Activated naive CD4-positive, alpha-beta T cell treated with anti-CD3 and anti-CD28 coated beads, Interleukin-2, amount 50 U/mL, for 16 hours (primary cell): ENCODE measurements at places on chromosomes 2 and 18.

GRCh38 chr2:51505533-51505932 is 473.6 kb upstream of the NRXN1 start:
- no peak for DNase-seq

- DNase-seq: no peak
These were observed 341.6 kb upstream of the CDH7 start for GRCh38 chr18:65409261-65409660.

DNA sequence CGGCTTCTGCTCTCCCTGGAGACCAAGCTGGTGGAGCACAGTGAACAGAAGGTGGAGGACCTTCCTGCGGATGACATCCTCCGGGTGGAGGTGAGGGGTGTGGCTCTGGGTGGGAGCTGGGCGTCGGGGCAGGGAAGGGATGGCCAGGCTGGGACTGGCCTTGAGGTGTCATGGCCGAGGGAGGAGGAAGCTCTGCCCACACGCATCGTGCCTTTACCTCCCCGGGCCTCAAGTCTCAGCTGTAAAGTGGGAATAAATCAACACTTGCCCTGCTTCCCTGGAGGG is 98.2 kb downstream of the DYSF start:
- DNase-seq: no peak

- DNase-seq: no peak
These were observed 7.4 kb downstream of the RHOB start for GRCh38 chr2:20454036-20454981.

GRCh38 chr2:55451699-55452098 is 32.0 kb upstream of the CCDC88A start:
- DNase-seq: no peak

DNA sequence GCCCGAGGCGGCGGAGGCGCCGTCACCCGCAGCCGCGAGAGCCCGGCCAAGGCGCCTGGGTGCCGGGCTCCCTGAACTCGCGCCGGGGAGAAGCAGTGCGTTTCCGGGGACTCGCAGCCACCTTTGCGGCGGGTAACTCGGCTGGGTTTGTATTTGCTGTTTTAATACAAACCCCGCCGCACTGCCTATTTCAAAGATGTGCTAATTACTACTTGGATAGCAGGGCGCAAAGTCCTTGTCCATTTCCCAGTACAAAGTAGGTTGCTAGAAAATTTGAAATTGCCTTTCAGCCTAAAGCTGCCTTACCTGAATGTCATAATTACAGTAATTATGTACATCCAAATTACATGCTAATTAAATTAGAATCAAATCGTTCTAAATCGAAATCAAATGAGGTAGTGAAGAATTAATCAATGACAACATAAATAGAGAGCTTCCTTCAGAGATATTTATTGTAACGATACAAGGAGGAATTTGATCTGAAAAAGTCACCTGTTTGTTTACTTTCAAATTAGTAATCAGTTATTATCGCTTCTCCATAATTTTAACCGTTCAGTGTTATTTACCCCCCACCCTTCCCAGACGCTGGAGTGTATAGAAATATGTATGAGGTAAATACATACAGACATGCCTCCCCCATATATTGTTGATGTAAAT is 8.1 kb downstream of the SP9 start:
- DNase-seq: no peak

DNA sequence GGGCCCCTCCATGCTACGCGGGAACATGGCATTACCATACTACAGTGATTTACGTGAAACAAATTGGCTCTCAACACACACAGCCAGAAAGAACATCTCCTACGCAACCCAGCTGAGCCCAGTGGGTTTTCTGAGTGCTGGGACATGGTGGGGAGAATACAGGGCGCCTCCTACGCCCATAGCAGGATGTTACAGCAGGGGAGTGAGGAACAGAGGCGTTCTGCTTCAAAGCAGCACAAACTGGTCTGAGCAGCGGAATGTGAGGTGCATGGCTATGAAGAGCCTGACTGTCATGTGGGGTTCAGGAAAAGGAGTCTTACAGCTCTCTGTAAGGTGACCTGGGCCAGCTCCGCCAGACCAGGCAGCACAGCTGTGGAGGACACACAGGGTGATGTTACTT is 108.6 kb upstream of the REV1 start:
- DNase-seq: no peak

GRCh38 chr18:63511285-63511684 is 30.9 kb upstream of the SERPINB12 start:
- DNase-seq: no peak

DNA sequence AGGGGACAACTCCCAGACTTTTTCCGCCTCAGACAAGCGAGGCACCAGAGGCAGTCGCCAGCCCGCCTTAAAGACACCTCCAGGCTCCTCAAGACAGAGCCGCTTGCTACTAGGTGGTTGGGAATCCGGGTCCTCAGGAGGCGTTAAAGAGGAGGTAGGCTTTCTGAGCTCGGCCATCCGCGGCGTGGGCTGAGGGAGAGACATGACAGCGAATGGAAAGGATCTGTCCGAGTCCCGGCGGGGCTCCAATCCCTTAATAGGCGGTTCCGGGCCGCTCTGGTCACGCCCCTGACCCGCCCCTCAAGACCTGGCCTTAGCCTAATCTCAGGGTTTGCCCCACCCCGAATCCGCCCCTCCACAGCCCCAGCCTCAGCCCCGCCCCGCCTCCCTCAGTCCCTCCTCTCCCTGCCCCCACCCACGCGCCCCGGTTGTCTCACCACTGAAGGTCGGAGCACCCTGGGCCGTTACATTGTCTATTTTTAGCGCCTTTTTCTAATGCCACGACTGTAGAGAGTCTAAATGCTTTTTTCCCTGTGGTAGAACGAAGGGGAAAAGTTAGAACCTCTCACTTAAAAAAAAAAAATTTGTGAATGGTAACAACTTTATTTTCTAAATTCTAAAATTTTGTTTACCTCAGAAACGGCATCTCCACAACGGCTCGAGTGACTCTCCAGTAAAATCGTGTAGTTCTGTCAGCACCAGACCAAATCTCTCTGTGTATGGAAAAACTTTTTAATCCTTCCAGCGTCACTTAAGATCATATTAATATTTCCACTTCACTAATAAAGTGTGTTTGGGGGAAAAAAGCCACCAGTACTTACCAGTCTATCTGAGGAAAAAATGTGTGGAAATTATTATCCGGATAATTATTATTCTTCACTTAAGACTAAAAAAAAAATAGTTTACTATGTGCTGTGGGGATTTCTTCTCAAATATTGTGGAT is at the start of gene RAD51AP2:
Gene RAD51AP2 (minus strand): TSS at position 229 of the 943 bp plus-strand sequence. CDS start 25 bp downstream, at position 204.
- no peak for DNase-seq

DNA sequence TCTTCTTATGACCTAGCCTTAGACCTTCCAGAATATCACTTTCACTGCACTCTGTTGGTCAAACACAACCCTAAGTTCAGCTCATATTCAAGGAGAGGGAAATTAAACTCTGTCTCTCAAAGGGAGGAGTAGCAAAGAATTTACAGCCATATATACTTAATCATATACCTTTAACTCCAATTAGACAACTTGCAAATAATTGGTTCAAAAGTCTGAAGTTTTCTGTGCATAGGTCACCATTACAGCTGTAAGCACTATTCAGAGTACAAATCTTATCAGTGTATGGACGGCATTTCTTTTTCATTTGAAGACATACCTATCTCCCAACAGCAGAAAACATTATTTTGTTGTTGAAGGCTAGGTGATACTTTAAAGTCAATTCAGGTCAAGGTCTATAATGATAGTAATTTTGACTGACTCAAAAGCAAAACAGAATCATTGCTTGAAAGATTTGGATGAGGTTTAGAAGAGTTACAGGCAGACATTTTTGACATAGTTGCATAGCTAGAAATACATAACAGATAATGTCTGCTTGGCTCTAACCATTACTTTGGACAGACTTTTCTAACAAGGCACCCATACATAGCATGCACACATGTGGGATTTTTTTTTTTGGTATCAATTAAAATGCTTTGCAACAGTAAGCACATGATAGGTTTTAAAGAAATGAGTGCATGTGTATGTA is 131.5 kb downstream of the CPS1 start:
- no peak for DNase-seq

GRCh38 chr18:30486856-30487255 is 555.7 kb downstream of the DSC3 start:
- no peak for DNase-seq

- DNase-seq: no peak
These were observed 126.3 kb downstream of the FAM168B start for GRCh38 chr2:130966775-130967490.

- DNase-seq: no peak
These were observed 55.1 kb downstream of the CPS1 start for GRCh38 chr2:210611466-210611865.

DNA sequence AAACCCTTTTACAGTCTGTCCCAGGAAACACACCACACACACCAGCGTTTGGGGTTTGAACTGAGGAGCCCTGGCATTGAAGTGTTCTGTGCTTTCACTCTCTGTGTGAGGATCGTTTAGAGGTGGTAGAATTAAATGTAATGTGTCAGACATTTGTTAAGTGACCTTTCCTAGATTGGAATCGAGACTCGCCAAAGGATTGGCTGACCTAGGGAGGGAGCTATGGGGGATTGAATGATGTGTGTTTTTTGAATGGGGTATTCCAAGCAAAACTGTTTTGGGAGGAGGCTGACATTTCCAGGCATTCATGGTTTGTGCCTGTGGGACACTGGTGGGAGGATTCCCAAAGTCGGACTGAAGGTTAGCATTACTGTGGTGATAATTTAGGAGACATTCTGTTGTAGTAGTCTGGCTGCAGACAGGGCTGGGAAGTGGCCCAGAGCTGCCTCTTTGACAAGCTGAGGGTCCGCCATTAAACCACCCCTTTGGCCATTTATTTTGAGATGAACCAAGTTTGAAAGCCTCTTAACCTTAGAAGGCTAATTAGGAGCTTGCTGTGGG is 1.7 kb downstream of the MYO1B start:
- DNase-seq: no peak
